ENCODE measurements at places on chromosomes 12 and 14. TPM values are rescaled to one million over a fixed set of nuclear protein-coding genes. Genes with fewer than 3 reads are reported as not detected.

Gene ERG28
- 17.8 TPM for total RNA-seq

Gene PRDM4
- total RNA-seq: 28.1 TPM

Gene AKAP6
- 0.21 TPM for total RNA-seq

Gene HOXC11
- total RNA-seq: not detected

Gene IL23A
- 40.0 TPM for total RNA-seq

Gene NANOG
- total RNA-seq: not detected

Gene ATP5F1B
- total RNA-seq: 714 TPM

Gene ZFHX2
- 2.2 TPM for total RNA-seq

DNA sequence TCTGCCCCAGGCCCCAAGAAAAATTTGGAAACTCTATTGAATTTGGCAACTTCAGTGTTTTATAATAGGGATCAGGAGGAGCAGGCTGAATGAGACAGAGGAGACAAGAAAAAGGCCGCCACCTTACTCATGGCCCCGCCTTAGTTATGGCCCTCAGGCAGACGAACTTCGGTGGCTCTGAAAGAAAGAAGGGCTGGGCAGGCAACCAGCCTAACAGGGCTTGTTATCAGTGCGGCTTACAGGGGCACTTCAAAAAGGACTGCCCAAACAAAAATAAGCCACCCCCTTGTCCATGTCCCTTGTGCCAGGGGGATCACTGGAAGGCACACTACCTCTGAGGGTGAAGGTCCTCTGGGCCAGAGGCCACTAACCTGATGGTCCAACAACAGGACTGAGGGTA, 146.3 kb upstream of the ATF7IP start:
- H3K36me3 ChIP-seq: peaks cover 9% of the 10 kb centered on the region
- peaks cover 15% of the 10 kb centered on the region for H3K4me1 ChIP-seq
- no peaks in the 10 kb centered on the region for H3K27me3 ChIP-seq
- no peak overlapping the region for H3K27ac ChIP-seq

DNA sequence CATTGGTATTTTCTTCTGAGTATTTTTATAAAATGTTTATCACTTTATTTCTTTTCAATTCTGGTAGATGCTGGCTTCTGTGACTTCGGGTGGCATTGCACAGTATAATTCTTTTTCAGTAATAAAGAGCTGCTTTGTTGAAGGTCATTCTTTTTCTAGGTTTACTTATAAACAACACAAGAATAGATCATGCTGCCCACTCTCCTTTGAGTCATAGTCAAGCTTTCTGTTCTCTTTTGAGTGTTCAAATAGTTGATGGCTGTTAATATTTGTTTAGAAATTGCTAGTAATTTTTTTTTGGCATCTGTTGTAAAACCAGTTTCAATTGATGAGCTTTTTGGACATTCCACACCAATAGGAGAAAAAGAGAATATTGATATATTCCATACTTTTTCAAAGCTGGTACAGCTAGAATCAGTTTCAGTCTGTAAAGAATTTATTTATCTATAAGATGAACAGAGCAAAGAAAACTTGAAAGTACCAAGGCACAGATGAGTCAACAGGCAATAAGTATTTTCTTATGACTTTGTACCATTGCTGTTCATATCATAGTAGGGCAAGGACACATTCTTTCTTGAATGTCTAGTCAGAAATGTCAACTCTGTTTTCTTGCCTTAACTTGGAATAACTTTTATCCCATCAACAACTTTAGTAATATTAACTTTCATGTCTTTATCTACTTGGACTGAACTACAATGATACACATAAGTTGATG, 513.0 kb upstream of the SEL1L start:
- H3K4me1 ChIP-seq: no peaks in the 10 kb centered on the region
- H3K27me3 ChIP-seq: no peaks in the 10 kb centered on the region
- no peak overlapping the region for H3K4me3 ChIP-seq
- no peak overlapping the region for H3K27ac ChIP-seq
- H3K36me3 ChIP-seq: no peaks in the 10 kb centered on the region

DNA sequence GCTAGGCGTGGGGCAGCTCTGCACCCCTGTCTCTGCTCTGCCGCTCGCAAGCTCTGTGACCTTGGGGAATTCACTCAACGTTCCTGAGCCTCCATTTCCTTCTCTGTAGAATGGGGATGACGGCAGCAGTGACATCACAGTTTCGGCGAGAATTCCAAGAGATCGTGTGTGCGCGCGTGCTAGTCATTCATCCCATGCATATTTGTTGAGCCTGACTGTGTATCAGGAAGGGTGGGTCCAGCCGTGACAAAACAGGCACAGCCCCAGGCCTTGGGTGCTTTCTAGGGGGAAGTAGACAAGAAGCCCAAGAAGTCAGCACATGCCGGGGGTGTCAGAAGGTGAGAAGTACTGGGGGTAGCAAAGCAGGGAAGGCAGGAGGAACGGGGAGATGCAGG, 145.6 kb upstream of the NCOR2 start:
- H3K4me3 ChIP-seq: peak overlapping the region; percentile 62
- H3K27ac ChIP-seq: peak overlapping the region; percentile 93
- H3K36me3 ChIP-seq: peaks cover 1% of the 10 kb centered on the region
- peaks cover 24% of the 10 kb centered on the region for H3K4me1 ChIP-seq

- H3K36me3 ChIP-seq: peaks cover 17% of the 10 kb centered on the region
- peaks cover 22% of the 10 kb centered on the region for H3K4me1 ChIP-seq
- peak overlapping the region; percentile 84 for H3K27ac ChIP-seq
- H3K4me3 ChIP-seq: peak overlapping the region; percentile 89
- H3K27me3 ChIP-seq: no peaks in the 10 kb centered on the region
Observed at GRCh38 chr12:109092497-109093021, 713 bp downstream of the ALKBH2 start.

DNA sequence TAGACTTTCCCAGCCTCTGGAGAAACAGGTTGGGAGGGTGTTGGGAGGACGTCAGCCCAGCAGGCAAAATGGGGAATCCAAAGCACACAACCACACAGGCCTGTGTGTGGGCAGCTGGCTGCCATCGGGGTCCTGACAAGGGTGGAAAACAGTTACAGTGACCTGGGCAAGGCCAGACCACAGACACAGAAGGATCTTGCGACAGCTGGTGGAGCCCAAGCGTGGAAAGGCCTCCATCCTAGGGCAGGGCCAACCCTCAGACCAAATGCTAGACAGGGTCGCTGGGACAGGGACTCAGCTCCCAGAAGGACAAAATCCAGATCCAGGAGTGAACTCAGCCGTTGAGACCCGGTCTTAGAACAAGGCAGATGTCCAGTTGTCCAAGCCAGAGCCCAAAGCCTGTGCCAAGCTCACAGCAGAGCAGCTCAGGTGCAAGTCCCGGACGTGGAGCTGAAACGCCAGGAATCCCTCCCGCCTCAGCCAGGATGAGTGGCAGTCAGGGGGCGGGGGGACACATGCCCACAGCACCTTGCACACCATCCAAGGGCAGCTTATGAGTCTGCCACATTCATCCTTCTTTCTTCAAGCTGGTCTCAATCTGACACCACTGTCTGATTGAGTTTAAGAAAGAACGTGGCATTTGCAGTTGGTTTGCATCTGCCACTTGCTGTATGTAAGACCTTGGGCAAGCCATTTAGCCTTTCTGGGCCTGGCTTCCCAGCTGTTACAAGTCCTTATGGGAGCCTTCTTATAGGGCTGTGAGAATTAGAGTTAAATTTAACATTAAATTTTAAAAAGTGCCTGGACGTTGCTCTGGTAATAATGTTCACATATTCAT, 37.6 kb downstream of the DEGS2 start:
- no peak overlapping the region for H3K27ac ChIP-seq
- H3K27me3 ChIP-seq: no peaks in the 10 kb centered on the region
- no peak overlapping the region for H3K4me3 ChIP-seq
- H3K4me1 ChIP-seq: peaks cover 18% of the 10 kb centered on the region
- no peak for DNase-seq
- peaks cover 39% of the 10 kb centered on the region for H3K36me3 ChIP-seq

DNA sequence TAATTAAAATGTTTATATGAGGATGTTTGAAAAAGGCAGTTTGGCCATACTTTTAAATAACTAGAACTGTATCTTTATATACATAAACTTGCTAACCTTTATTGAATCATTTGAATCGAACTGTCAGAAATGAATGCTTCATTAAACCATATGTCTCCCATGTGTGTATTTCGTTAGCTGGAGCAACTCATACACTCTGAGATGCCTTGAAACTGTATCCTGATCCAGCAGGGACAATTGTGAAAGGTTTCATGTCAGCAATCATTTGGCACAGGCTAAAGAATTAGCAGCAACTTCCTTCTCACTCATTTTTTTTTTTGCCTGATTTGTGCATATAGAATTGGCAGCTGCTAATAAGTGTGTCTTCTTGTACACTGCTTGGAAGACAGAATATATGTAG, 109.9 kb downstream of the NAV3 start:
- H3K36me3 ChIP-seq: no peaks in the 10 kb centered on the region
- no peaks in the 10 kb centered on the region for H3K4me1 ChIP-seq
- no peak overlapping the region for H3K27ac ChIP-seq
- no peaks in the 10 kb centered on the region for H3K27me3 ChIP-seq
- DNase-seq: no peak
- H3K4me3 ChIP-seq: no peak overlapping the region

- H3K36me3 ChIP-seq: no peaks in the 10 kb centered on the region
- H3K4me3 ChIP-seq: no peak overlapping the region
- no peaks in the 10 kb centered on the region for H3K27me3 ChIP-seq
- no peak overlapping the region for H3K27ac ChIP-seq
Observed at GRCh38 chr14:65219353-65219752, 117.0 kb upstream of the MAX start.

DNA sequence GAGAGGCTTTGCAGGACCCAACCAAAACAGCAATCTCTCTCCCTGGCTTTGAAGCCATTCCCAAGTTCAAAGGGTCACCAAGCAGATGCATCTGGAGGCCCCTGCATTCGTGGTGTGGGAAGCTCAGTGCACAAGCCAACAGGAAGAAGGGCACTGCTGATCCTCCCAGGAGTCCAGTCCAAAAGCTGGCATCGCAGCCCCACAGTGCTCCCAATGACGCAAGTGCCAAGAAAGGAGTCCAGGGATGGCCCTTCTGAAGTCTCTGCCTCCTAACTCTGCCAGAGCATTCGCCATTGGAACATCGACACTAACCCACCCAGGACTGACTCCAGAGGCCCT, 25.1 kb downstream of the PXN start:
- H3K4me3 ChIP-seq: no peak overlapping the region
- H3K27me3 ChIP-seq: no peaks in the 10 kb centered on the region
- H3K27ac ChIP-seq: no peak overlapping the region
- peaks cover 56% of the 10 kb centered on the region for H3K4me1 ChIP-seq
- H3K36me3 ChIP-seq: peaks cover 14% of the 10 kb centered on the region
- no peak for DNase-seq

GRCh38 chr12:6208130-6208529, 7.9 kb downstream of the CD9 start:
- H3K4me1 ChIP-seq: peaks cover 14% of the 10 kb centered on the region
- H3K4me3 ChIP-seq: no peak overlapping the region
- DNase-seq: no peak
- peaks cover 6% of the 10 kb centered on the region for H3K27me3 ChIP-seq
- no peak overlapping the region for H3K27ac ChIP-seq
- H3K36me3 ChIP-seq: peaks cover 1% of the 10 kb centered on the region

- H3K4me1 ChIP-seq: peaks cover 12% of the 10 kb centered on the region
- H3K36me3 ChIP-seq: no peaks in the 10 kb centered on the region
- DNase-seq: no peak
- no peak overlapping the region for H3K27ac ChIP-seq
- H3K4me3 ChIP-seq: no peak overlapping the region
- peaks cover 20% of the 10 kb centered on the region for H3K27me3 ChIP-seq
Observed at GRCh38 chr14:69582212-69582611, 7.5 kb upstream of the CCDC177 start.

- H3K4me1 ChIP-seq: no peaks in the 10 kb centered on the region
- peaks cover 2% of the 10 kb centered on the region for H3K27me3 ChIP-seq
- H3K4me3 ChIP-seq: no peak overlapping the region
- H3K27ac ChIP-seq: no peak overlapping the region
- no peak for DNase-seq
- no peaks in the 10 kb centered on the region for H3K36me3 ChIP-seq
Observed at GRCh38 chr14:87745507-87746118, 247.4 kb downstream of the GALC start.

DNA sequence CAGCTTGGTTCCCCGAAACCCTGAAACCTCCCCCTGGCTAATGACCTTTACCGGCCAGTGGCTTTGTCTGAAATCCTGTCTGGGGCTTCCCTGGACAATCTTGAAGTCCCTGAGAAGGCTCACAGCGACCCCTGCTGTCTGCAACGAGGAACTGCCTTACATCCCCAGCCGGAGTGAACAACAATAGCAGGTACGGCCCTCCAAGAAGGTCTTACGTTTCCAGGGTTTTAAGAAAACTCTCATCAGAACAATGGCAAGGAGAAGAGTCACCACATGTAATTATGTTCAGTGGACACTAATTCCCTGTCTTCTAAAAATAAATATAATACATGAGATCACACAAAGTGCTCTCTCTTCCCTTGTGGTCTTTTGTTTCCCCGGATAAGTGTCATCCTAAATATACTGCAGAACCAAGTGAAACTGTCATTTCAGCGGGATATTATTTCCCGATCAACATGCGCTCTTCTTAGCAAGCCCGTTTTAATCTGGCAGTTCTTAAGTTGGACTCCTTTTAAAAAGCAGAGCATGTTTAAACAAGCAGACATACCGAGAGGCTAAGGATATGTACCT, 53.3 kb downstream of the RBM19 start:
- H3K36me3 ChIP-seq: peaks cover 19% of the 10 kb centered on the region
- no peak overlapping the region for H3K27ac ChIP-seq

- peaks cover 11% of the 10 kb centered on the region for H3K4me1 ChIP-seq
- H3K27ac ChIP-seq: no peak overlapping the region
- no peak for DNase-seq
- no peaks in the 10 kb centered on the region for H3K36me3 ChIP-seq
Observed at GRCh38 chr12:12919666-12920435, 28.5 kb downstream of the GPRC5A start.

DNA sequence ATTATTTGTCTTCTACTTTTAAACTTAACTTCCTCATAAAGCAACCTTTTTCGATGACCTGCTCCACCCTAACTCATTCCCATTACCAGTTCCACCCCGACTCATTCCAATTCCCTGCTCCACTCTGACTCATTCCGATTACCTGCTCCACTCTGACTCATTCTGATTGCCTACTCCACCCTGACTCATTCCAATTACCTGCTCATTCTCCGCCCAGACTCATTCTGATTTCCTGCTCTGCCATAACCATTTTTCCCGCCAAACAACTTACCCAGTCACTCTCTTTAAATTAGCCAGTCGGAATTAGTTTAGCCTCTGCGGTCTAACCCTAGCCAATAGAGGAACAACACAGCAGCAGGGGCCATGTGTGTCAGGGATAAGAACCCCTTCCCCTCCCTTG, 249.1 kb downstream of the DPY19L2 start:
- no peak overlapping the region for H3K4me3 ChIP-seq
- peaks cover 4% of the 10 kb centered on the region for H3K27me3 ChIP-seq
- DNase-seq: no peak

GRCh38 chr12:94145191-94145983, 3.0 kb upstream of the PLXNC1 start:
- no peak overlapping the region for H3K27ac ChIP-seq
- DNase-seq: no peak
- peaks cover 30% of the 10 kb centered on the region for H3K27me3 ChIP-seq
- peaks cover 20% of the 10 kb centered on the region for H3K4me1 ChIP-seq

GRCh38 chr12:104610513-104611235, 153.9 kb downstream of the CHST11 start:
- no peaks in the 10 kb centered on the region for H3K27me3 ChIP-seq
- peaks cover 19% of the 10 kb centered on the region for H3K36me3 ChIP-seq
- H3K27ac ChIP-seq: no peak overlapping the region
- DNase-seq: no peak
- peaks cover 35% of the 10 kb centered on the region for H3K4me1 ChIP-seq

GRCh38 chr14:79373451-79373850, 837.9 kb downstream of the DIO2 start:
- H3K4me1 ChIP-seq: no peaks in the 10 kb centered on the region
- DNase-seq: no peak
- no peak overlapping the region for H3K4me3 ChIP-seq
- no peaks in the 10 kb centered on the region for H3K27me3 ChIP-seq
- H3K27ac ChIP-seq: no peak overlapping the region

GRCh38 chr12:45669792-45670191, 59.7 kb upstream of the ARID2 start:
- DNase-seq: no peak
- no peak overlapping the region for H3K27ac ChIP-seq
- H3K36me3 ChIP-seq: peaks cover 7% of the 10 kb centered on the region
- H3K4me3 ChIP-seq: no peak overlapping the region
- H3K27me3 ChIP-seq: no peaks in the 10 kb centered on the region

All from activated T-helper 1 cell treated with anti-CD3 and anti-CD28 coated beads, Interleukin-12 subunit alpha, Interleukin-12 subunit beta, Interleukin-2, Interleukin-4 antibody, amounts not matched to agents 30 ng/mL and 10 ng/mL and 1 ng/mL, durations not matched to agents 14 hours and 24 hours and 36 hours (primary cell).